Natural killer cell (primary cell): ENCODE measurements at places on chromosomes 12 and 14.

DNA sequence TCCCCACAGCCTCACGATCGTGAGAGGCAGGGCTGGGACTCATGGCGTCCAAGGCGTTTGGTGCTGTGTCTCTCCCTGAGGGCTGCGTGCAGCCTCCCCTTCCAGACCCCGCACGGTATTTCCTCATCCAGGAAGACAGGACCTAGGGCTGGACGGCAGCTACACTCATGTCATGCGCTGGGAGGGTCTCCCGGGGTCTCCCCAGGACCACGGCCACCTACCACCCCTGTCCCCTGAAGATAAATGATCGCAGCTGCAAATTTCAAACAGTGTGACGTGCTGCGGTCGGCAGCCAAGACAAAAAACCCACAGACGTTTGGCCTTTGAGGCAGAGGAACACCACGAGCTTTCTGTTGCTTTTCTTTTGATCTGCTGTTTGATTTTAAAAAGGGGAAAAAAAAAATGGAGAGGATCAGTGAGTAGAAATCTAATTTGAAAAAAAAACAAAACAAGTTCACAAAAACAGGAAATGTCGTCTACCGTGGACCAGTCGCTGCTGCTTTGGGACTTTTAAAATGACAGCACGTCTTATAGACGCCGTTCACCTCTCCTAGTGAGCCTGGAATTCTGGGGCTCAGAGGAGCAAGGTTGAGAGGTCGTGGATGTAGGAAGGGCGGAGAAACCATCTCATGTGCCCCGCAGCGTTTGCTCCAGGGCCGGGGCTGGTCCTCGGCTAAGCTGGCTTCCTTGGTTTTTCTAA is 237.6 kb downstream of the SLC41A2 start:
- peak; percentile 91 for DNase-seq

- DNase-seq, result no peak
Observed at GRCh38 chr12:32502693-32503502, 103.5 kb downstream of the FGD4 start.

DNA sequence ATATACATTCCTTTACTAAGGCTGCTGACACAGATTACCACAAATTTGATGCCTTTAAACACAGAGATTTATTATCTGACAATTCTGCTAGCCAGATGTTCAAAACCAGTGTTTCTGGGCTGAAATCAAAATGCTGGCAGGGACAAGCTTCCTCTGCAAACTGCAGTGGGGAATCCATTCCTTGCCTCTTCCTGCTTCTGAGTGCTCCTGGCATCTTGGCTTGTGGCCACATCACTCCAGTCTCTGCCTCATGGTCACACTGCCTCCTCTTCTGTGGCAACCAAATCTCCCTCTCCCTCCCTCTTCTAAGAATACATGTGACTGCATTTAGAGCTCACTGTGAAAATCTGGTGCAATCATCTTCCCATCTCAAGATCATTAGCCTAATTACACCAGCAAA is 235.7 kb downstream of the TTC8 start:
- DNase-seq, result no peak

GRCh38 chr12:80269803-80270552 is 170.6 kb downstream of the OTOGL start:
- peak; percentile 43 for DNase-seq

DNA sequence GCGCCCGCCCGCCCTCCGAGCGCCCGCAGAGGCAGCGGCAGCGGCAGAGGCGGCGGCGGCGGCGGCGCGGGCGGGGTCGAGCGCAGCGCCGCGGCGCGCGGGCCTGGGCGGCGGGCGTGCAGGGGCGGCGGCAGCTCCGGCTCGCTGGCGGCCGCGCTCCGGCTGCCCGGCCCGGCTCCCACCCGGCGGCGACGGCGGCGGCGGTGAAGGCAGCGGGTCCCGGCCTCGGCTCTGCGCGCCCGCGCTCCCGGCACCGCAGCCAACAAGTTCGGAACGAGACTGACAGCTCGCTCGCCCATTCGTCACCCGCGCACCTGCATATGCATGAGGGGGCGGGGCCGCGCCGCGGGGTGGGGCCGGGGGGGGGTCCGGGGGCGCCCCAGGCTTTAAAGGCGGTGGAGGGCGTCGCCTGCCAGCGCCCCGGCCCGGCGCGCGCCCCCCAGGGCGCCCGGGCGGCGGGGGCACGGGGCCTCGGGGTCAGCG is at the start of gene JAG2:
Gene JAG2 (minus strand): TSS at position 281 of the 483 bp plus-strand sequence. CDS start 356 bp downstream, outside the sequence.
- DNase-seq, result peak; percentile 32
